ENCODE measurements at places on chromosomes 7 and 10. TPM values are rescaled to one million over a fixed set of nuclear protein-coding genes. Genes with fewer than 3 reads are reported as not detected.

OAT gene
- 65.2 TPM for total RNA-seq

GPR15LG gene
- total RNA-seq: not detected

FBXL13 gene
- 4.4 TPM for total RNA-seq

- no peak for DNase-seq
- H3K36me3 ChIP-seq: peaks cover 12% of the 10 kb centered on the region
- no peak overlapping the region for H3K4me3 ChIP-seq
- no peaks in the 10 kb centered on the region for H3K4me1 ChIP-seq
- no peaks in the 10 kb centered on the region for H3K27me3 ChIP-seq
- no peak overlapping the region for H3K27ac ChIP-seq
Measured at GRCh38 chr10:100934084-100934659, 21.4 kb downstream of the SLF2 start.

GRCh38 chr10:15510963-15511362, 139.9 kb upstream of the FAM171A1 start:
- no peak overlapping the region for H3K4me3 ChIP-seq
- no peaks in the 10 kb centered on the region for H3K27me3 ChIP-seq
- peaks cover 2% of the 10 kb centered on the region for H3K36me3 ChIP-seq
- H3K4me1 ChIP-seq: no peaks in the 10 kb centered on the region

DNA sequence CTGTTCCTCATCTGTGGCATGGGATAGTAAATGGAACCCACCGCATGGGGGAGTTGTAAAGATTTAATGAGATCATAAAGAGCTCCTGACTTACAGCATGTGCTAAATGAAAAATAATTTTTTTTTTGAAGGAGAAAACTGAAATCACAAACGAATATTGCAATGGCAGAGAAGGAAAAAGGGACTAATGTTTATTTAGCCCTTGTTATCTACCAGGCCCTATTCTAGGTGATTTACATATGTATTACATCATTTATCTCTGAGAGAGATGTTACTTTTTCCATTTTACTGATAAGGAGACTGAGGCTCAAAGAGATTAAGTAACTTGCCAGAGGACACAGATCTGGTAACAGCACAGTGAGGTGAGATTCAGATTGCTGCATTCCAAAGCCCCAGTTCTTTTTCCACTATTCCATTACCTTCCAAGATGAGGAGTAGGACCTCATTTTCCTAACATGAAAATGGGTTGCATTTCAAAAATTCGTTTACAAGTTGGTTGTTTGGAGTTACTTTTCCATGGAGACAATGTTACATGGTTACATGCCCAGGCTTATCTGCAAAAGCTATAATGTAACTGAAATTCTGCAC, 28.6 kb downstream of the VCL start:
- no peak overlapping the region for H3K4me3 ChIP-seq
- peaks cover 3% of the 10 kb centered on the region for H3K36me3 ChIP-seq
- no peaks in the 10 kb centered on the region for H3K27me3 ChIP-seq

Data from H9 (cell line).